NCI-H1694 treated with DMSO at 0.1 percent for 48 hours (cell line): ENCODE measurements at places on chromosomes 5 and 9.

DNA sequence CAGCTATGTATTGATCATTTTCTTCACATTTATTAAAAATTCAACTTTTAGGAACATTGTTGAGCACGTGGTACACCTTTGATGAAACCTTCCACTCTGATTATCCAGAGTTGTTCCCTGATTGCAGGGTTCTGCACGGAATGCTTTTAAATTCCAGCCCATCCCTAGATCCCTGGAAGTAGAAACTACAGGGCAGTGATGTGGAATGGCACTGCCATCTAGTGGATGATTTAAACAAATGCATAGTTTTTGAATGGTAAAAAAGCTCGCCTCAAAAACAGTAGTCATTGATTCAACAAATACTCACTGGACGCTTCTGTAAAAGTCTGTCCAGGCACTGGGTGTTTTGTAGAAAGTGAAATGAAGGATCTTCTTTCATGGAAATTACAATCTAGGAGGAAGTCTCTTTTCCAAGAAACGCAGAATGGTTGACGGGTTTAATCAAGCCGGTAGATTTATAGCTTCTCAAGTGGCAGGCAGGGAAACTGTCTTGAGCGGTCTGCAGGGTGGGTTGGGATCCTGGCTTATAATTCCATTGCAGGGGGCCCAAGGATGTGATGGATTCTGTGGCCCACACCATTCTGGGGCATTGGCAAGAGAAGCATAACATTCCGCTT is 118.4 kb downstream of the ARHGAP26 start:
- DNase-seq = peak; percentile 61

- no peak for DNase-seq
These were observed 78.6 kb downstream of the AMBP start for GRCh38 chr9:113999256-114000062.

DNA sequence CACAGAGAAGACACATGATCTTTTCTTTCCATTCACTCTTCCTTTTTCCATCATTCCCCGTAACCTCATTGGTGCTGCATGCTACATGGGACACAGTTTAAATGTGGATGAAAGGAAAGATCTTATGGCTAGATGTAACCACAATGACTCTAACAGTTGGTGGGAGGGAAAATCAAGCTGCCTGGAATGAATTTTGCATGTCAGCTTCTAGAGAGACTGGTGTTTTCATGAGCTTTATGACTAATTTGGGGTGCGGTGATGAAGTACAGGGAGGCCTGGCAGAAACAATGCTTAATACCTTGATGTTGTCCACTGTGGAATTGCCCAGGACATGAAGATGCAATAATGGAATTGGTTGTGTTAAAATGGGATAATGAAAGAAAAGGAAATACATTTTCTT is 55.9 kb upstream of the MYO10 start:
- no peak for DNase-seq

GRCh38 chr5:81513982-81514381 is 120.0 kb upstream of the ACOT12 start:
- DNase-seq = peak; percentile 52

DNA sequence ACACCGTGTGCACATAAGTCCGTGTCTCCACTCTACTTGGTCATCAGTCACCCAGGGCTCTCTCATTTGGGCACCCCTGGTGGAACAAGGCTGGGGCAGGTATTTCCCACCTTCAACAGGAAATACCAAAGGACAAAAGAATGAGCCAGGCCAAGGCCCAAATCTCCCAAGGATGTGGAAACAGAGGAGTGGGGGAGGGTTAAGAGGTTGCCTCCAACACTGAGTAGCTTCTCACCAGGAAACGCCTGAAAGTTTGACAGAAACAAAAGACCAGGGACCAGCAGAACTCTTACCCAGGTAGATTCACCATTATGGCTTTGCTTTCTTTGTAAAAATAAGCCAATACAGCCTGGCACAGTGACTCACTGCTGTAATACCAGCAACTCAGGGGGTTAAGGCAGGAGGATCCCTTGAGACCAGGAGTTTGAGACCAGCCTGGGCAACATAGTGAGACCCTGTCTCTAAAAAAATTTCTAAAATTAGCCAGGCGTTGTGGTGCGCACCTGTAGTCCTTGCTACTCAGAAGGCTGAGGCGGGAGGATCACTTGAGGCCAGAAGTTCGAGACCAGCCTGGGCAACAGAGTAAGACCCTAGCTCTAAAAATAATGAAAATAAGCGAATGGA is 12.7 kb downstream of the SLC1A3 start:
- DNase-seq = no peak

DNA sequence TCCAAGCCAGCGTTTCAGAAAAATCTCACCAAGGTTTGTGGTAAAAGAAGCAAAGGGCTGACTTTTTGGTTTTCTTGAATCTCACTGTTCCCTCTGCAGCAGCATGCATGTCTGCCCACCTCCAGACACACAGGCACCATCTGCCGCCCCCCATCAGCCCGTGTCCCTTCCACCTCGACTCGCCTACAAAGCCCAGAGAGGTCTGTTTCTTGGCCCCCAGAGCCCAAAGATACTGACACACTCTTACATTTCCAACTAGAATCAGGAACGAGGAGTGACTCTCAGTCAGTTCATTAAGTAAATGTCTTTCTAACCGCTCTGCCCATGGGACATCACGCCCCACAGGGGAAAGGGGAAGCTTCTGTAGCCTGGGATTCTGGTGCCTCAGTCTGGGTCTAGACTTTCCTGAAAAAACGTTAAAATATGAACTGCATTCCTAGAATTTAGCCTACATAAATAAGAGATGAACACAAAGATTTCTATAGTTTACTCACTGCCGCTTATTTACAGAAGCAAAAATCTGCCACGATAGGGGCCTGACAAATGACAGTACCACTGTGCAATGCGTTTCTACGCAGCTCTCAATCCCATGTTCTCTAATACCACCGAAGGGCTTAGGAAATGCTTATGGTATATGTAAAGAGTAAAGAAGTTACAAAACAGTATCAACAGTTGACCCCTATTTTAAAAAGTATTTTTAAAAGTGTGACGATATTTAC is 4.1 kb downstream of the IL4 start:
- no peak for DNase-seq

- DNase-seq = peak; percentile 39
These were observed at the start of gene PCDHB5 for GRCh38 chr5:141135030-141135717. Gene PCDHB5 (plus strand): TSS chr5:141135206. CDS start chr5:141135435, 229 bp downstream.

DNA sequence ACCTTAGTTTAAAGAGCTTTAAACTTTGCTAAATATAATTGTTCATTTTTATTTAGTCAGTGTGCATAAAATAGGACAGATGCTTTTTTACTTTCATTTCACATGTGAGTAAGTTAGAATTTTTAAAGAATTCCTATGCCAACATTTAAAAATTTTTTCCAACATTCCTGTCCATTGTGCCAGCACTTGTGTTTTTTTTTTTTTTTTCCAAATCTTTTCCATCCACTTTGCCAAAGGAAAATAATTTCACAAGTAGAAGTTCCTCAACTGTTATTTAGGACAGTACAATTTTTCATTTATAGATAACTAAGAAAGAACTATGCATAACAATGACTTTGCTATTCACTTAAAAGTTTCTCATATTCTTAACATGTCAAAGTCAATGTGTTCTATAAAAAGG is 189.5 kb downstream of the ADAMTS6 start:
- no peak for DNase-seq

GRCh38 chr9:120263836-120264235 is 316.1 kb downstream of the CDK5RAP2 start:
- DNase-seq = no peak

DNA sequence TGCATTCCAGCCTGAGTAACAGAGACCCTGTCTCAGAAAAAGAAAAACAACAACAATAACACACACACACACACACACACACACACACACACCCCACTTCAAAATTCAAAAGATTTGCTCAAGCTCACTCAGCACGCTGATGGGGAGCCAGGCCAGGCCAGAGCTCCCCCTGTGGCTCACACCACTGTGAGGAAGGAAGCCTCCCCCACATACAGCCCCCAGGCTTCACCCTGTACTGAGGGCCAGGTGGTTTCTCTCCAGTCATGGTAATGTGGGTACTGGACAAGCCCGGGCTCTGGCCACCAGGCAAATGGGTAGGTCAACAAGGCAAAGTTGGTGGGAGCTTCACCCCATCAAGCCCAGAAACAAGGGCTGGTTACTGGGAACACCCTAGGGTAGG is 19.0 kb downstream of the ATOX1 start:
- no peak for DNase-seq
